T-helper 2 cell treated with Interferon-gamma antibody and Interleukin-4, amounts not matched to agents 100 ng/mL and 5 ng/mL, for 36 hours (primary cell): ENCODE measurements at places on chromosomes 5 and 9. TPM values are rescaled to one million over a fixed set of nuclear protein-coding genes. Genes with fewer than 3 reads are reported as not detected.

LRRC70 gene
- total RNA-seq, result 0.98 and 1.3 TPM in 2 replicates

CATSPER3 gene
- total RNA-seq, result 0.70 and 0.95 TPM in 2 replicates

GNA14 gene
- not detected in 2 replicates for total RNA-seq

SCAMP1 gene
- total RNA-seq, result 16.0 and 16.2 TPM in 2 replicates

SLC6A7 gene
- not detected in 2 replicates for total RNA-seq

PAPPA gene
- not detected in 2 replicates for total RNA-seq
